ENCODE measurements at places on chromosomes 2 and 18.

DNA sequence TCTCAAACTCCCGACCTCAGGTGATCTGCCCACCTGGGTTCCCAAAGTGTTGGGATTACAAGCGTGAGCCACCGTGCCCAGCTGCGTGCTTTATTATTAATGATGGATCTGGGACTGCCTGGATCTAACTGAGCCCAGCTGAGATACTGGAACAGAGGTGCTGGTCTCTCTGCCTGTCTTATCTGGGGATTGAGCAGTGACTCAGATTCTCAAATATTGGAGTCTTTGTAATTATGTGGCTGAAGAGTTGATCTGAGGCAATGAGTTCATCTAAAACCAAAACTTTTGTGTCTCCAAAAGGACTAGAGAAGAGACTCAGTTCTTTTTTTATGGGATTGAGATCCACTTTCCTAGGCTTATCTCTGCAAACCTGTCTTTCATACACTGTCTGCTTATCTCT lies 16.3 kb downstream of the PLEKHB2 start:
- no peaks in the 10 kb centered on the region for H3K27me3 ChIP-seq
- peaks cover 50% of the 10 kb centered on the region for H3K4me1 ChIP-seq
- no peak overlapping the region for H3K27ac ChIP-seq
- H3K36me3 ChIP-seq = no peaks in the 10 kb centered on the region
- H3K4me3 ChIP-seq = no peak overlapping the region

- no peak overlapping the region for H3K4me3 ChIP-seq
- peaks cover 17% of the 10 kb centered on the region for H3K4me1 ChIP-seq
- no peak overlapping the region for H3K27ac ChIP-seq
Observed at GRCh38 chr2:189952536-189953109, 109.9 kb downstream of the MSTN start.

- DNase-seq = no peak
- peaks cover 3% of the 10 kb centered on the region for H3K27me3 ChIP-seq
- H3K4me3 ChIP-seq = no peak overlapping the region
Observed at GRCh38 chr2:29567906-29568520, 353.4 kb downstream of the ALK start.

GRCh38 chr2:42249887-42250286 lies 80.7 kb downstream of the EML4 start:
- peaks cover 52% of the 10 kb centered on the region for H3K36me3 ChIP-seq
- no peak for DNase-seq
- peaks cover 30% of the 10 kb centered on the region for H3K4me1 ChIP-seq

DNA sequence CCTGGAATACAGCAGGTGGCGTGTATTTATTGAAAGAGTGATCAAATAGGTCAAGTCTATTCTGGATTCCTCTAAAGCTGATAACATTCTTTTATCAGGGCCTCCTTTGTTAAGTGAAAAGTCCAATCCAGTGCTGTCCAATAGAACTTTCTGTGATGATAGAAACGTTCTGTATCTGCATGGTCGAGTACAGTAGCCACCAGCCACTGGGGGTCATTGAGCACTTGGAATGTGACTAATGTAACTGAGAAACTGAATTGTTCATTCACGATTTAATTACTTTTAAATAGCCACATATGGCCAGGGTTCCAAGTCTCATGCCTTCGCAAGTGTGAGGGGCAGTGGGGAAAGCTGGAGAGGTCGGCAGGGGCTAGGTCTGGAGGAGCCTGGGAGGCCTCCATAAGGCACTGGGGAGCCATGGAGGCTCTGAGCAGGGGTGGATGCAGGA lies 20.5 kb downstream of the SH2D6 start:
- H3K36me3 ChIP-seq = no peaks in the 10 kb centered on the region
- H3K4me1 ChIP-seq = peaks cover 43% of the 10 kb centered on the region
- no peaks in the 10 kb centered on the region for H3K27me3 ChIP-seq
- no peak overlapping the region for H3K4me3 ChIP-seq
- DNase-seq = no peak

DNA sequence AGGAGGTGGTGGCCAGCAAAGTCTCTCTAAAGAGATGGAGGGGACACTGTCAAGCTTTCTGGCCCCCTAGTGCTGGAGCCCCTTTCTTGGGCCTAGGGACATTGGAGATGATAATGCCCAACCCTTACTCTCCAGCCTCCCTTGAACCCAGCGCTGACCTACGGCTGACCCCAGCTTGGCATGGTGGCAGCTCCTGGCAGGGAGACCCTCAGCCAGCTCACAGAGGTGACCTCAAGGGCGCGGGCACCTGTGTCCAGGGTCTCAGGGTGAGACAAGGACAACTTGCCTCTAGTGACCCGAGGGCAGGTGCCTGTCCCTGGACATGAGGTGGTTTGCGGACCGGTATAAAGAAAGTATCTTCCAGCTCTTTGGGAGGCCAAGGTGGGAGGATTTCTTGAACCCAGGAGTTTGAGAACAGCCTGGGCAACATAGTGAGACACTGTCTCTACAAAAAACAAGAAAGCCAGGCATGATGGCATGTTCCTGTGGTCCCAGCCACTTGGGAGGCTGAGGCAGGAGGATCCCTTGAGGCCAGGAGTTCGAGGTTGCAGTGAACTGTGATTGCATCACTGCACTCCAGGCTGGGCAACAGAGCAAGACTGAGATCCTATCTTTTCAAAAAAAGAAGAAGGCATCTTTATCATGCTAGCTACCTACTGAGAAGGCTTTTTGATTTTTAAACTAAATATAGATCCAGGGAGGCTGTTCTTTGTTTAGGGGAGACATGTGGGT lies 3.3 kb upstream of the PER2 start:
- no peaks in the 10 kb centered on the region for H3K36me3 ChIP-seq
- peaks cover 26% of the 10 kb centered on the region for H3K4me1 ChIP-seq
- H3K27ac ChIP-seq = peak overlapping the region; percentile 15
- no peak for DNase-seq
- no peak overlapping the region for H3K4me3 ChIP-seq
- H3K27me3 ChIP-seq = peaks cover 6% of the 10 kb centered on the region

- H3K27me3 ChIP-seq = no peaks in the 10 kb centered on the region
- H3K36me3 ChIP-seq = no peaks in the 10 kb centered on the region
- H3K4me3 ChIP-seq = no peak overlapping the region
- no peaks in the 10 kb centered on the region for H3K4me1 ChIP-seq
- H3K27ac ChIP-seq = no peak overlapping the region
Observed at GRCh38 chr2:23696752-23697045, 230.2 kb downstream of the ATAD2B start.

DNA sequence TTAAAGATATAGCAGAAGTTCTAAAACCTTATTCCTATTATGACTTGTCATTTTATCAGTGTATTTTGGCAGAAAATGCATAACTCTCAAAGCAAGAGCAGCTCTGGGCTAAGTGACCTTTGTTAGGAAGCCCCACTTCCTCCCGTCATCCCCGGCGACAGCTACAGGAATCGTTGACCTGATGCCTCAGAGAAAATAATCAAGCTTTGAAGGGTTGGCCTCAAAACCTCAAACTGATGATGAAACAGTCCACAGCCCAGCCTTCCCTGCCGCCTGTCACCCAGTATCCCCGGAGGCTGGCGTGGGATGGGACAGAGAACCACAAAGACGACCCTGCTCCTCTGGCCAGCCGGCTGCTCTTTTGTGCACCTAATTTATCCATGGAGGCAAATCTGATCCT lies 65.3 kb downstream of the KCNF1 start:
- H3K27ac ChIP-seq = no peak overlapping the region
- no peak for DNase-seq
- H3K4me1 ChIP-seq = peaks cover 3% of the 10 kb centered on the region
- peaks cover 11% of the 10 kb centered on the region for H3K27me3 ChIP-seq
- no peak overlapping the region for H3K4me3 ChIP-seq
- no peaks in the 10 kb centered on the region for H3K36me3 ChIP-seq

- no peak overlapping the region for H3K27ac ChIP-seq
- H3K36me3 ChIP-seq = peaks cover 1% of the 10 kb centered on the region
- no peak overlapping the region for H3K4me3 ChIP-seq
Observed at GRCh38 chr2:64013053-64013452, 6.2 kb downstream of the VPS54 start.

GRCh38 chr2:215594766-215595165 lies 158.9 kb upstream of the FN1 start:
- no peak overlapping the region for H3K4me3 ChIP-seq
- H3K27ac ChIP-seq = no peak overlapping the region
- no peak for DNase-seq
- no peaks in the 10 kb centered on the region for H3K4me1 ChIP-seq
- no peaks in the 10 kb centered on the region for H3K36me3 ChIP-seq

GRCh38 chr2:77001895-77002294 lies 520.3 kb downstream of the LRRTM4 start:
- no peaks in the 10 kb centered on the region for H3K36me3 ChIP-seq
- no peaks in the 10 kb centered on the region for H3K4me1 ChIP-seq
- no peak overlapping the region for H3K27ac ChIP-seq
- H3K27me3 ChIP-seq = no peaks in the 10 kb centered on the region
- no peak overlapping the region for H3K4me3 ChIP-seq
- DNase-seq = no peak

DNA sequence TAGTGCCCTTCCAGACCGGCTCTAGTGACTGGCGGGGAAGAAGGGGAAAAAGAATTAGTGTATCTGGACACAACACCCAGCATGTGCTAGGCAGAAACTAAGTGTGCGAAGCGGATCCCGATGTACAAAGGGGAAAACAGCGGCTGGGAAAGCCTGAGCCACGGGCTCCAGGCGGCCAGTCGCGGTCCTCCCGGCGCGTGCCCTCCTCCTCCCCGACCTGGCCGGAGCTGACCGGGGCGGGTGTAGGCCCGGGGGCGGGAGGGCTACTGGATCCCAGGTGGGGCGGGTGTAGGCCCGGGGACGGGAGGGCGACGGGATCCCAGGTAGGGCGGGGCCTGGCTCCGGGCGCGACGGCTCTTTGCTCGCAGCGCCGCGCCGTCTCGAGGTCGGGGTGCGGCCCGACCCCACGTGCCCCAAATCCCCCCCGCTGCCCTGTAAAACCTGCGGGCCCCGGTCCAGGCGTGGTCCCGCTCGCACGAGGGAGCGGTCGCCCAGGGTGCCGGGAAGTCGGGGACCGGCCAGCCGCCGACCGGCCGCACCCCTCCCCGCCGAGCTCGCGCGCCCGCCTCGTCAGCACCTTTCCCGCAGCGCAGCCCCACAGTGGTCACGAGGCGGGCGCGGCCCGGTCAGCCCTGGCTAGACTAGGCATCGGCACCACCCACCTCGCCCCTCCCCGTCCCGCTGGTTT lies 48.8 kb downstream of the C2orf42 start:
- peak overlapping the region; percentile 96 for H3K4me3 ChIP-seq
- peak; percentile 59 for DNase-seq
- H3K36me3 ChIP-seq = no peaks in the 10 kb centered on the region
- peaks cover 69% of the 10 kb centered on the region for H3K4me1 ChIP-seq

GRCh38 chr18:2617401-2617998 lies 38.0 kb upstream of the SMCHD1 start:
- H3K27ac ChIP-seq = no peak overlapping the region
- DNase-seq = no peak
- no peaks in the 10 kb centered on the region for H3K36me3 ChIP-seq
- H3K4me1 ChIP-seq = no peaks in the 10 kb centered on the region
- no peaks in the 10 kb centered on the region for H3K27me3 ChIP-seq

- DNase-seq = no peak
- no peaks in the 10 kb centered on the region for H3K36me3 ChIP-seq
- H3K4me1 ChIP-seq = peaks cover 7% of the 10 kb centered on the region
- no peaks in the 10 kb centered on the region for H3K27me3 ChIP-seq
- H3K4me3 ChIP-seq = no peak overlapping the region
Observed at GRCh38 chr2:73259704-73260337, 24.5 kb downstream of the FBXO41 start.

- DNase-seq = no peak
- H3K4me3 ChIP-seq = no peak overlapping the region
- no peak overlapping the region for H3K27ac ChIP-seq
- peaks cover 8% of the 10 kb centered on the region for H3K27me3 ChIP-seq
- no peaks in the 10 kb centered on the region for H3K36me3 ChIP-seq
Observed at GRCh38 chr18:31424383-31424988, 23.1 kb upstream of the DSG3 start.

DNA sequence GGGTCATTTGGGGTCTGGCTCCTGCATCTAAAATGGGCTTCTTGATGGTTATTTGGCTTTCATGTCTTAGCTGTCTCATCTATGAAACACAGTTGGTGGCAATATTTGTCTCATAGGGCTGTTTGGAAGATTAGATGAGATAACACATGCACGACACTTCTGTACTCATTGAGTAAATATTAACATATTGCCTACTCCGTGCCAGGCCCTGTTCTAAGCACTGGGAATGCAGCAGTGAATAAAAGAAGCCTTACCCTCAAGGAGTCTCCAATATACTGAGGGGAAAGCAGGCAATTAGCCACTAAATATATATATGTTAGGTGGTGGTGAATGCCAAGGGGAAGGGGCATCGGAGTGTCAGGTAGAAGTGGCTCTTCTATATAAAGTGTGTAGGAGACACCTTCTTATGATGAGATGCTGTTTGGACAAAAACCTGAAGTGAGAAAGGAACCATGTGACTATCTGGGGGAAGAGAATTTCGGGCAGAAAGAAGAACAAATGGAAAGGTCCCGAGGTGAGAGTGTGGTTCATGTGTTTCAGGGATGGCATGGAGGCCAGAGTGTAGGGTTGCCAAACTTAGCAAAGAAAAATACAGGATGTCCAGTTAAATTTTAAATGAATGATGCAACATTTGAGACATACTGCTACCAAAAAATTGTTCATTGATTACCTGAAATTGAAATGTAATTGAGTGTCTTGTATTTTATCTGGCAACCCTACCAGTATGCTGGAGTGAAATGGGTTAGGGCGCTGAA lies 11.8 kb downstream of the SLC3A1 start:
- peaks cover 4% of the 10 kb centered on the region for H3K27me3 ChIP-seq
- no peak overlapping the region for H3K4me3 ChIP-seq
- peaks cover 3% of the 10 kb centered on the region for H3K36me3 ChIP-seq
- peaks cover 2% of the 10 kb centered on the region for H3K4me1 ChIP-seq

- no peak for DNase-seq
- no peaks in the 10 kb centered on the region for H3K27me3 ChIP-seq
- no peak overlapping the region for H3K27ac ChIP-seq
- no peaks in the 10 kb centered on the region for H3K36me3 ChIP-seq
- no peak overlapping the region for H3K4me3 ChIP-seq
- H3K4me1 ChIP-seq = no peaks in the 10 kb centered on the region
Observed at GRCh38 chr2:40746191-40746590, 294.3 kb upstream of the SLC8A1 start.

- H3K4me1 ChIP-seq = no peaks in the 10 kb centered on the region
- peaks cover 33% of the 10 kb centered on the region for H3K36me3 ChIP-seq
- H3K27me3 ChIP-seq = no peaks in the 10 kb centered on the region
Observed at GRCh38 chr2:239053801-239054503, 206.1 kb downstream of the TWIST2 start.

- peak overlapping the region; percentile 73 for H3K4me3 ChIP-seq
- peak overlapping the region; percentile 48 for H3K27ac ChIP-seq
- H3K4me1 ChIP-seq = peaks cover 13% of the 10 kb centered on the region
- no peak for DNase-seq
- H3K36me3 ChIP-seq = peaks cover 3% of the 10 kb centered on the region
Observed at GRCh38 chr2:224442071-224442967, 40.4 kb upstream of the FAM124B start.

- H3K4me1 ChIP-seq = peaks cover 53% of the 10 kb centered on the region
- no peak for DNase-seq
- H3K27ac ChIP-seq = no peak overlapping the region
Observed at GRCh38 chr2:190313880-190314279, 5.7 kb downstream of the HIBCH start.

Data from naive thymus-derived CD8-positive, alpha-beta T cell (primary cell).